ENCODE measurements at places on chromosomes 7 and 10.

DNA sequence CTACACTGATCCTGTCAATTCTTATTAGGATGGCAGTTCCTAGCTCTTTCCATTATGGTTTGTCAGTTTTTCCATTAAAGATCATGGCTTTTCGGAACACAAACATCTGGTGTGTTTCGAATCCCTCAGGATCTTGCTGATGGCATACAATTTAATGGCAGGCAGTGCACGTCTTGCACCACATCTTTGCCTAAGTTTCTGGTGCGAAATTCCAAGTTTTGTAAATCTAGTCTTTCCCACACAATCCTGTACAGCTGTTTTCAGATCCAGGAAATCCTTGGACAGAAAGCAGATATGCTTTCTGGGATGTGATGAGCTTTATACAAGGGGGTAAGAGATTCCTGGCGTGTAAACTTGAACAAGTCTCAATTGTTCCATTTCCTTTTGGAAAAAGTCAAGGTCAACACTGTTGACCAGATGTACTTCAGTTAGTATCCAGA is 224.3 kb upstream of the PHYHIPL start:
- DNase-seq = no peak

DNA sequence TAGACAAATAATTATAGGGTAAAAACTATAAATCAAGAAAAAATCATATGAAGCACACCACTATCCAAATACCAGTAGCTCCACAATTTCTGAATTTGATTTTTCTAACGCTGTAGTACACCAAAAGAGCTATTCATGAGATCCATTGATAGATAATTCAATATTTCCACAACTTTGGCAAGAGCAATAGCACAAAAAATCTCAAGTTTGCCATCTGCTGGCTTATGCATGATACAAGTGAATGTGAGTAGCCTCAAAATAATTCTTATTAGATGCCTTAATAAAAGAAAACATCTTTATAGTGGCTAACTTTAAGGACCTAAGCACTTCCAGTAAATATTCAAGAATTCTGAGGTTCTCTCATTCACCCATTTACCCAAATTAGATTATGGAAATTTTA is 2.2 kb upstream of the TMEM196 start:
- no peak for DNase-seq

- DNase-seq = no peak
Observed at GRCh38 chr10:4057725-4058513, 272.9 kb upstream of the KLF6 start.

DNA sequence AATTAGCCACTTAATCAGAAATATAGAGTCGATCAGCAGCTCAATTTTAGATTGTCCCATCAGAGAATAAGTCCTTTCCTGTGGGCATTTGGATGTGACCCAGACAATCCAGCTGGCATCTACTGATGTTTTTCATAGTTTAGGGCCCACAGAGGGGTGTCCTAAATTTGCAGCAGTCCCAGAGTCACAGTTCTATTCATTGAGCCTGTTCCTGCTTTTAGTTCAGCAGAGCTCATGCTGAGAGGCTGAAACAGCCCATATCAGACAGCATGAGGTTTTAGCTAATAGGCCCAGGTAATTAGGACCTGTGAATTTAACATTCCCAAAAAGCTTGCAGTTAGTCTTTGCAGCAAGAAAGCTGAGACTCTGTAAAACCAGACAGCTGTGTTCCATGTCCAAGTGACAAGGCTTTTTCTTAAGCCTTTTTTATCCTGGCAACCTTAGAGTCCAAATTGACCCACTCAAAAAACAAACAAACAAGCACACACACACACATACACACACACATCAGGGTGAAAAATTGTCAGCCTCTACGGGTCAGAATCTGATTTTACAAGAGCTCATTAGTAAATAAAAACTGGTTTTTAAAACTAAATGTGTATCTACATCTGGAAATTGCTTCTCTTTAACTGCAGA is 33.7 kb downstream of the ANKIB1 start:
- no peak for DNase-seq

DNA sequence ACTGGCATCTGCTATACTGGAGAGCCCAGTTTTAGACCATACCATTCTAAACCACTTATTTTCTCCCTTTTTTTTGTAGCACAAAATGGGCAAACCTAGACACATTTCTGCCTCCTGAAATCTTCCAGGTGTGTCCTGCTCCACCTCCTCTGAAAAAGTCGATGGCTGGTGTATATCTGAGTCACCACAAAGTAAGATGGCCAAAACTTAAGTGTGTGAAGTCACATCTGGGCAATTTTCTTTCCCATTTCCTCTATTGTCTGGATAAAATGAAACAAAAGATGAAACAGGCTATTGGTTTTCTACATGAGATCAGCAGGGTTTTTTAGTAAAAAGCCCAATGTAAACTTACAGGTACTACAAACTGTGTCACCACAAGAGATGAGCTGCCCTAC is 65.5 kb downstream of the OSBPL3 start:
- no peak for DNase-seq

GRCh38 chr7:38339953-38340819 is 66.8 kb upstream of the TARP start:
- DNase-seq = no peak

DNA sequence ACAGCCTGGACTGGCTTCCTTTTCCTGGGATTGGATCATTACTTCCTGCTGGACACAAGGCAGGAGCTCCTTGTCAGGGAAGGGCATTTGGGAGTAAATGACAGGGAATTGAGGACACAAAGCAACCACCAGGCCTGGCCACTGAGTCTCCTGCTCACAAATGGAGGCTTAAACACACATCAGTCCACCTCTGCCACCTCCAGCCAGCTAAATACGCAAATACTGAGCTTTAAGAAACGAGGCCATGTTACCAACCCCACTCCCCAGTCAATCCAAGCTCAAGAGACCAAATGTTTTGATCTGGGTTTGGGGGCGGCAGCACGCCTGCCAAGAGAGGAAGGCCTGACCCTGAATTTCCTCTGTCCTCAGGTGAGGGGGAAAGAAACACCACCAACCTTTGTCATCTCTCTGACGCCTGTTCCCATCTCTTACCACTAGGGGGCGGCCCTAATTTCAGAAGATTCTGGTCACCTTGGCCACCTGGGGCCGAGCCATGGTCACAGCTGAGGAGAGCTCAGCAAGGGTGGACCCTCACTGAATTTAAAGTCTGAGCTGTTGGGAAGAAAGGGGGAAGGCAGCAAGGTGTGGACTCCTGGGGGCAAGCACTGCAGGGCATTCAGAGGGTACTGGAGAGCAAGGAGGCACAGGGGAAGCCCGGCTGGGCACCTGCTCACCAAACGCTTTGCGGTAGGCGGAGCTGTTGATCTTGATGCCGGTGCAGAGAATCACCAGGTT is 16.5 kb downstream of the AIFM2 start:
- peak; percentile 25 for DNase-seq

DNA sequence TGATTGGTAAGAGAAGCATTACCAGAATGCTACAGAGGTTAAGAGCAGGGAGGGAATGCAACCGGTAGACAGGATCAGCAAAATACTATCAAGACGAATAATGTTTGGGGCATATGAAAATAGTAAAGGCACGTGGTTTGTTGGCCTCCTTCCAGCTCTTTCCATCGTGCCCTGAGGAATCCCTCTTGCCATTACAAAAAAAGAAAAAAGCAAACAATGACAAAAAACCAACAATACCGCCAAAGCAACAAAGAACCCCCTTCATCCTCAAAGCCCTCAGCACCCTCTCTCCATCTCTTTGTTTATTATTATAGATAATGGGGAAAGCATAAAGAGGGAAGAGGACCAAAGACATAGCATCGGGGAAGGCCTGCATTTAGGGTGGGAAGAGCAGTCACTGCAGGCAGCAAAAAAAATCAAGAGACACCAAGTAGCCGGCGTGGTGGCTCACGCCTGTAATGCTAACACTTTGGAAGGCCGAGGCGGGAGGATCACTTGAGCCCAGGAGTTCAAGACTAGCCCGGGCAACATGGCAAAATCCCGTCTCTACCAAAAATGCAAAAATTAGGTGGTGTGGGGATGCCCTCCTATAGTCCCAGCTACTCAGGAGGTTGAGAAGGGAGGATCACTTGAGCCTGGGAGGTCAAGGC is 78.0 kb downstream of the HIP1 start:
- DNase-seq = no peak

GRCh38 chr7:71255537-71256178 is 123.7 kb downstream of the GALNT17 start:
- no peak for DNase-seq

DNA sequence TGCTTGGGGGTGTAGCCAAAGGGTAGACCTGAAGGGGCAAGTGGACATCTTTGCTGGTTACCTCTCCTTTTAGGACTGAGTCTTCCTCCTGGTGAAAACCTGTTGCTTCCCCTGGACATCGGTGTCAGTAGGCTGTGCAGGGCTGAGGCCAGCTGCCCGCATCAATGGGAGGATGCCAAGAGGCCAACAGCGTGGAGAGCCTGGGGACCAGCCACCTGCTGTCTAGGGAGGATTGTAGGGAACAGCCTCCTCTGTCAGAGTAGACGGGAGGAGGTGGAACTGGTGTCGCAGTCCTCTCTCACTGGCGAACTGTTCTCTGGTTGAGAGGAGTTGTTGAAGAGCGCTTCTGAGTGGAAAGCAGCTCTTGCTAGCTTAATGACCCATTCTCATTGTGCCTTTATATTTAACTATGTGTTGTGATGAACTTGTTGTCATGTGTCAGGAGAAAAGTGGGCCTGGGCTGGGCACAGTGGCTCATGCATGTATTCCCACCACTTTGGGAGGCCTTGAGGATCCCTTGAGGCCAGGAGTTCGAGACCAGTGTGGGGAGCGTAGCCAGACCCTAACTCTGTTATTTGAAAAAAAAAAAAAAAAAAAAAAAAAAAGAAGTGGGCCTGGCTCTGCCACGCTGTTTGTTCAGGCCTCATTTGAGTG is 1.8 kb downstream of the SUFU start:
- DNase-seq = no peak

GRCh38 chr10:108069096-108069495 is 904.6 kb upstream of the SORCS1 start:
- no peak for DNase-seq

DNA sequence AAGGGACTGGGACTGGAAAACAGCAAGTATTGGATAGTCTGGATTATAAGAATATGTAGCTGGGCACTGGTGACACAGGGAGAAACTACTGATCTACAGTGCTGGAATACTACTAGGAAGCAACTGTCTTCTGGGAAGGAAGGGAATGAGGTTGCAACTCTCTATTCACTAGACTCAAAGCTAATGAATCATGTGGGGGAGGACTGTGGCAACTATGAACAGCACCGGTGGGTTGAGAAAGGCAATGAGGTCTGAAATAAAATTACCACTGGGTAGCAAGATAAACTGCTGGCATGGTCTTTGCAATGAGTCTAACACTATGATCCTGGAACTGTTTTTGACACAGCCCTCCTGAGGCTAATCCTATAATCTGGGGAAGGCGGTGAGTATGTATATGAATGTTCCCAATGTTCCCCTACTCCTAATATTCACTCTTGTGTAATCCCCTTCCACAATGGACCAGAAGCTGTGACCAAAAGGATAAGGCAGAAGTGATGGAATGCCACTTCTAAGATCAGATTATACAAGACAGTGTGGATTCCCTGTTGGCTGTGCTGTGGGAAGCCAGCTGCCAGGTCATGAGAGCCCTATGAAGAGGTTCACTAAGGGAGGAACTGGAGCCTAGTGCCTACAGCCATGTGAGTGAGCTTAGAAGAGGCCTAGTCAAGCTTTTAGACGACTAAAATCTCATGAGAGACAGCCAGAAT is 101.3 kb upstream of the DNAJB12 start:
- DNase-seq = no peak

DNA sequence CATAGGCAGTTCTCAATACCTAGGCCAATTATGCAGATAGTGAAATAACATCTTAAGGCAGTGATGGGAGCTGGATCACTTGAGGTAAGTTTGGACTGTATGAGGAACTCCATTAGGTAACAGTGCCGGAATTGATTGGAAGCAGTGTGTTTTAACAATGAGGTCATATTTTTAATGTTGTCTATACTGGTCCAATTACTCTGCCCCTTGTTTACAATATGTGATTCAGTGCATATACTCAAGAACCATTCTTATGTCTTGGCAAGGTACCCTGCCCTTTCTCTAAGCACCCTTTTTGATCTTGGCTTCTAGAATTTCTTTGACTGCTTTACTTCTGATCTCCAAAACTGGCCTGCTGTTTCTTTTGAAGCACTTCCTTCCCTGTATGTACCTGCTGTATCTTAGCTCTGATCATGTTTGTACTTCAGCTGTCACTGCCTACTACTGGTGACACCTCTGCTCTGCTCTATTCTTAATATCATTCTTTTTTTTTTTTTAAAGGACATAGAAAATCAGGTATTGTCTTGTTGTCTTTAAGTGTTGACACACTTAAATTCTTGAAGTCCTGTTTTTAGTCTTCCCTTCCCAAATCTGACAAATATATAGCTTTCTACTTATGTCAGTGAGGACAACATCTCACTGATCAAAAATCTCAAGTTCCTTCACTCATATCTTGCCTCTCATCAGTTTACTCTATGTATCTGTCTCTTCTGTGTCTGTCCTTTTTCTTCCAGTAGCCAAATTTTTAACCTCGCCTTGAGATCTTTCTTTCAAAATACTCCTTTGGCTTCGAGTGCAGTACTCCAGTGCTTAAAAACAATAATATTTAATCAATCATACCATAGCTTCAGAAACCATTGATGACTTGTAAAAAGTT is 46.4 kb upstream of the RPA3 start:
- no peak for DNase-seq

- no peak for DNase-seq
Observed at GRCh38 chr10:45061982-45062381, 61.3 kb downstream of the ZNF22 start.

- no peak for DNase-seq
Observed at GRCh38 chr7:55020466-55020871, 1.7 kb downstream of the EGFR start.

GRCh38 chr7:36287371-36288241 is 102.1 kb upstream of the ANLN start:
- peak; percentile 12 for DNase-seq

DNA sequence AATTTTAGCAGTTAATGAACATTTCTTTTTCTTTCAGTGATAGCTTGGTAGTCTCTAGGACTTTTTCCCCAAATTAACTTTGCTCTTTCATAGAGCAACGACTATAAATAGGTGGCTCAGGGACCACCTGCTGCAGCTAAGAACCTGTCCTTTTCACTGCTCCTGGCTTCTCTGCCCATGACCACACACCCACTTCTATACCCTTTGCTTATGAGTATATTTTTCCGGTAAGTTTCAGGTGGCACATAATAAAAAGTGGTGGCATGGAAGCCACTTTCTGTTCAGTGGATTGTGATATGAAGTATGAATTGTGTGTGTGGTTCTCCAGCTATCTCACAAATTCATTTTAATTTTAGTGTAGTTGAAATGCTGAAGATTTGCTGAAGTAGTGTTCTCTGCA is 1.2 kb downstream of the ING3 start:
- DNase-seq = no peak

GRCh38 chr10:71128311-71128980 is 83.9 kb upstream of the UNC5B start:
- DNase-seq = no peak

- DNase-seq = no peak
Observed at GRCh38 chr10:108801775-108802517, 1121.4 kb downstream of the XPNPEP1 start.

DNA sequence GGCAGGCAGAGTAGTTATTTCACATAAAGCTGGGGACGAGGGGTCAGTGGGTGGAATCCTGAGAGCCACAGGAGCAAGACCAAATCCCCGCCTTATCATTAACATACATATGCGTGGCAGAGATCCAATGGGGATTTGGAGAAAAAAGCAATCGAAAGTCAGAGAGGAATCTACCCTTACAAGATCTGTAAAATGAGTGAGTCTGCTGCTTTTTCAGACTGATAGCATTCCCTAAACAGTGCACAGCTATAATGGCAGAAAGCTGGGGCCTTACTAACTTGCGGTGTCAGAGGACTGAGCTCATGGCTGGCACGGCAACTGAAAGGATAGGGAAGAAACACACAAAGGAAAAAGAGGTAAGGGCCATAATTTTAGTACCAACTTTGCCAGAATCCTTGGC is 25.0 kb downstream of the GPR22 start:
- no peak for DNase-seq

Data from stimulated activated CD8-positive, alpha-beta memory T cell treated with anti-CD3 and anti-CD28 coated beads, Interleukin-7, amount 100 ng/mL, for 4 hours (primary cell).